ENCODE measurements at places on chromosomes 2 and 18. TPM values are rescaled to one million over a fixed set of nuclear protein-coding genes. Genes with fewer than 3 reads are reported as not detected.

- DNase-seq: no peak
These were observed 376.1 kb upstream of the SOX11 start for GRCh38 chr2:5316001-5316490.

GRCh38 chr2:128624956-128625355, 306.3 kb upstream of the HS6ST1 start:
- DNase-seq: no peak

GRCh38 chr2:46794693-46795317, 120.8 kb downstream of the MCFD2 start:
- no peak for DNase-seq

The MTX2 gene
- total RNA-seq: 30.5 TPM

DNA sequence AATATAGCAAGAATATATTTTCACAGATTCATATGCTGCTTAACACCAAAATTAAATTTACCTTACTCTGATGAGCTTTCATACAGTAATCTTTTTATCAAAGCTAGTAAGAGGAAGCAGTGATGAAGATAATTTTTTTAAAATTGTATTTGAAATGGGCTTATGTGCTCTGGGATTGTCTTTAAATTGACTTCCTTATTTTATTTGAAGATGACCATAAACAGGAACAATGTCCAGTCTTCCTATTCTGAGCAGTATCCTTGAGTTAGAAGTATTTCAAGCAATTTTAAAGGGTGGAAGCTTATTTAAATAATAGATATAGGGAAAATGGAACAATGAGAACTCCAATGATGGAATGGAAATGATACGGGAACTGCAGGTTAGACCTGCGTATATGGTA, 211.6 kb downstream of the MCFD2 start:
- DNase-seq: no peak

DNA sequence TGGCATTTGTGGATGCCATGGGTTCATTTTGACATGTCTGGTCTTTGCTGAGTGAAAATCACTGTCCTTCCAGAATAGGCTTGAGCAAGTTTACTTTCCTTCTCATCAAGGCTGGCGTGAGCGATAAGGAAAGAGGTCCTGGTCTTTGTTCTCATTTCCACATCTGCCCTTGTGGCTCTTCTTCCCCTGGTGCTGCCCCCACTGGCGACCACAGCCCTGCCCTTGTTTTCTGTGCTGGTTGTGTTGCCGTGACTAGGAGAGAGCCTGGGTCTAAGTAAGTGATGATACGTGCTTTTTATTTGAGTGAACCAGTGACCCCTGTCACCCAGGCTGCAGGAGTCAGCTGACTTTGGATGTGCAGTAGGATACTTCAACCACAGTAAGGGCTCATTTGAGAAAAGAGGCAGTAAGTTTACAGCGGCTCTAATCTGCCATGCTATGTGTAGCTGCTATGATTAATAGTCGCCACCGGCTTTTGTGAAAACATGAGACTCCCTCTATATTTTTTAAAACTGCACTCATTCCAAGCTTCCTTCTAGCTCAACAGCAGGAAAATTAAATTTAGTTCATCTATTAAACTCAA, 441.7 kb downstream of the RNF144A start:
- DNase-seq: no peak

GRCh38 chr2:43133708-43134570, 92.5 kb downstream of the ZFP36L2 start:
- no peak for DNase-seq

The EFR3B gene
- total RNA-seq: 1.3 TPM

DNA sequence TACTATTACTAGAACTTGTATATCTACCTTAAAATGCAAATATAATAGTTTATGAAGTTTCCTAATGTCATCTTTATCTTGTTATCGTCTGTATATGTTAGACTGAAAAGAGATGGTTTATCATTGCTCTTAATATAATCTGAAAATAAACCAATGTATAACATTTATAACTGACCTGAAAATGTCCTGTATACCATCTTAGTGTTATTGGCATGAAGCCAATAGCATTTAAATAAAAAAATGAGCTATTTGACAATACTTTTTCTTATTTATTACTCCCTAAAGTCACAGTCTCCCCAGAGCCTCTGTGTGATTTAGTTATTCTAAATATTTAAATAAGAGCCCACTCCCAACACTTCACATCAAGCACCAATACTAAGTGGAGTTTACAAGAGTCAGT, 1.8 kb downstream of the VWC2L start:
- no peak for DNase-seq

All from uterus (tissue), 4 donors.